Dermis lymphatic vessel endothelial cell (primary cell): ENCODE measurements at places on chromosomes 12 and 14. TPM values are rescaled to one million over a fixed set of nuclear protein-coding genes. Genes with fewer than 3 reads are reported as not detected.

CDC42BPB gene
- total RNA-seq = 95.8 and 102 TPM in 2 replicates

TSPAN8 gene
- total RNA-seq = not detected in 2 replicates

SLC4A8 gene
- total RNA-seq = 0.87 and 1.2 TPM in 2 replicates

NTF3 gene
- 0.09 and 0.11 TPM in 2 replicates for total RNA-seq

C12orf60 gene
- 1.2 and 1.3 TPM in 2 replicates for total RNA-seq

FKBP3 gene
- 17.8 and 23.0 TPM in 2 replicates for total RNA-seq

RGS6 gene
- not detected in 2 replicates for total RNA-seq
